ENCODE measurements at places on chromosomes 12 and 14. TPM values are rescaled to one million over a fixed set of nuclear protein-coding genes. Genes with fewer than 3 reads are reported as not detected.

DNA sequence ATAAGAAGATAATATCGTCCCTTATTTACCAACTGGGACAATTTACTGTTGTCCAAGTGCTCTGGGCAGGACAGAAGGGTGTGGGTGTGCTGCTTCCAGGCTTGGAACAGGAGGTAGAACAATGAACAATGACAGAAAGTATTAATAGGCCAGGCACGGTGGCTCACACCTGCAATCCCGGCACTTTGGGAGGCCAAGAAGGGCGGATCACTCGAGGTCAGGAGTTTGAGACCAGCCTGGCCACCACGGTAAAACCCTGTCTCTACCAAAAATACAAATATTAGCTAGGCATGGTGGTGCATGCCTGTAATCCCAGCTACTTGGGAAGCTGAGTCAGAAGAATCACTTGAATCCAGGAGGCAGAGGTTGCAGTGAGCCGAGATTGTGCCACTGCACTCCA, 2.5 kb downstream of the IFI27 start:
- DNase-seq, result no peak

- DNase-seq, result no peak
Measured at GRCh38 chr12:47867495-47867941, 37.3 kb downstream of the VDR start.

DNA sequence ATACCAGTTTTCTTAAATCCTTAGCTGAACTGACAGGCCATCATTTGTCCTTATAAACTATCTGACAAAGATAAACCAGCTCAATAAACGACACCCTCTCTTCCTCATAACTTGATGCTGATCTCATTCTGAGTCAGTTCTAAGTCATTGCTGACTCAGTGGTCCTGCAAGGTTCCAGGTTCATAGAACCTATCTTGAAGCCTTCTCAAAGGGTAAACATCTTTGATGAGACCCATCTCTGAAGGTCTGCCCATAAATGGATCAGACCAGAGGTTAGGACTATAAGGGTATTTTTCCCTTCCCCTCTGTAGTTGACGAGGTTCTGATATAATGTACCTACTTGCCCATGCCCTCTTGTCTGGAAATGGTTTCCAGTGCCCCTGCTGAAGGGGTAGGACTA, 11.9 kb downstream of the NAA25 start:
- DNase-seq, result no peak

GRCh38 chr12:131092901-131093603, 139.3 kb downstream of the ADGRD1 start:
- peak; percentile 30 for DNase-seq

DNA sequence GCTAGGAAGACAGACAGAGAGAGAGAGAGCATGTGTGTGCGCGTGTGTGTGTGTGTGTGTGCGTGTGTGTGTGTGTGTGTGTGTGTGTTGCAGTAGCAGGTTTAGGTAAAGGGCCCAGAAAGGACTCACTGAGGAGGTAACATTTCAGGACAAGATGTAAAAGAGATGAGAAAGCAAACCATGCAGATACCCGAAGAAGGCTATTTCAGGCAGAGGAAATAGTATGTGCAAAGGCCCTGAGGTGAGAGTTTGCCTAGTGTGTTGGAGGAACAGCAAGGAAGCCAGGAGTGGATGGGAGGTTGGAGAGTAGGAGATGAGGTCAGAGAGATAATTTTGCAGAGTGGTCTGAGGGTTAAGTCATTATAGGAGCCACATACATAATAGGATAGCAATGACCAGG, 754.3 kb upstream of the TBX3 start:
- no peak for DNase-seq

GRCh38 chr12:132327336-132328171, 1.8 kb downstream of the GALNT9 start:
- DNase-seq, result peak; percentile 62

- peak; percentile 69 for DNase-seq
Measured at GRCh38 chr14:102795060-102795925, 18.0 kb downstream of the TRAF3 start.

GRCh38 chr14:99976681-99977080, 88.5 kb upstream of the EVL start:
- DNase-seq, result no peak

DNA sequence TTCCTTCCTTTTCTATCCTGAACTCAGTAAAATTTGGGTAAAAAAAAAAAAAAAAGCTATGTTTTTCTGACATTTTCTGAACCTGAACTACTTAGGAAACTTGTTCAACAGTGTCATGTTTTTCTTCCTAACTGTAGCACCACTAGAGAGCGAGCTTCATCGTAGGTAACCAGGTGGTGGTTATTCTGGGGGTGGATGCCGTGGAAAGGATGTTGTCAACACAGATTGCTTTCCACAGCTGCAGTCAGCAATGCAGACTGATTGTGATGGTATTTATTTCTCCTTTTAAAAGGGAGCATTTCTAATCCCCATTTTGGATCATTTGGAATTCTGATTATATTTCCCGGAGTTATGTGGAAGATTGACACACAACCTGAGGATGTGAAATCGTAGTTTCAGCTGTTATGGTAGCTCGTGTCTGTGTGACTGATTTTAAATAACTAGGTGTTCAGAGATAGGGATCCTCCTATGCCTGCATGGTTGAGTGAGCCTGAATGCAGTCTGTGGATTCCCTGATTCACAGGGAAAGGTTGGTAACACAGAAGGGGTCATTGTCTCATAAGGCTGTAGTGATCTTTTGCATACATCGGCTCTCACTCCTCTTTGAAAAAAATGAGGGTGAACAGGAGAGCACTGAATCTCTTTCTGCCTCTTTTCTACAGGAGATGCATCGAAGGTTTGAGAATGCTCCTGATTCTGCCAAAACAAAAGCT, 113.2 kb downstream of the ERC1 start:
- no peak for DNase-seq

DNA sequence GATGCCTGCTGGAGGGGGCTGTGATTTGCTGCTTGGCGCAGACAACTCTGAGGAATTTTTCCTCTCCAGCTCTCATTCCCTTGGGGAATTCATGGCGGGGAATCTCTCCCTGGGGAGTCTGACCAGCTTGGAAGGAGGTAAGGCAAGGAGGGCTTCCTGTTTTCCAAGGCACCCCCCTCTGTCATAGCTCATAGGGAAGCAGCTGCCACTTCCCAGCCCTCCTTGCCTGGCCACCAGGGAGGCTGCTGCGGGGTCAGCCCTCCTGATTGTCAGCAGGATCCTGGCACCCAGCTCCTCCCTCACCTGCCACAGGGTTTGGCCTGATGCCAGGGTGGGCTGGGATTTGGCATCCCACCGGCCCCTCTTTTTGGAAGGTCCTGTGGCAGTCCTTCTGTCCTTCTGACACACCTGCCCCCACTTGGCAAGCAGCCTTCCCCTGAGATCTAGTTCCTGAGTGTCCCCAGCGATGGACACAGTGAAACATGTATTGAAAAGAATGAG, 74.9 kb downstream of the TSPAN9 start:
- DNase-seq, result no peak

DNA sequence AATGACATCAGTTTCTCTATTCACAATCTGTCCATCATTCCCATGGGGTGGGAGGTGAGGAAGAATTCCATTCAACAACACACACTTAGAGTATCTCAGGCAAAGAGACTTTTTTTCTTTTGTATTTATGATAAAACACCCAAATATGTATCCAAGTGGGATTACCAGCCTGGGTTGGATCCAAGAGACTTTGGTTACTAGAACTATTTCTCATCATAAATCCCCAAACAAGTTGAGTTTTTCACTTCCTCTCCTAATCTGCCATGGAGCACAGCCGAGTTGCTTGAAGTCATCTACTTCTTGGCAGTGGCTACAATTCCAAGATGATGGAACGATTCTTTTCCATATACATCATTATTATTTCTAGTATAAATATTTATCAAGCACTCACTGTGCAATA, 209.2 kb upstream of the HMGA2 start:
- DNase-seq, result peak; percentile 58

DNA sequence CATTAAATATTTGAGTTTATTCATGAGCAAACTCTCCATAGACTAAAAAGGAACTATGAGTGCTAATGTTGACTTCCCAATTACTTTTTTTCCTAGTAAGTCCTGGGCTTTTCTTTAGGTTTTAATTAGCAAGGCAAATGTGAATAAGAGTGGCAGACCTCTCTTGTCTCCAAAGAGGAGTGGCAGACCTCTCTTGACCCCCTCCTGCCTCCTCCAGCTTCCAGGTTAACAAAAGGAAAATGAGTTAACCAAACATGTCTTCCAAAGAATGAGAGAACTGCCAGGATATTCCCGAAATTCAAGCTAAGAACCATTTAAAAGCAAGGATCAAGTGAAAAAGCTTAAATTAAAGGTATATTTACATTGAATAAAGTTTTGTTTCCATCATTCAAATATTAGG, 253.2 kb downstream of the MDGA2 start:
- DNase-seq, result no peak

DNA sequence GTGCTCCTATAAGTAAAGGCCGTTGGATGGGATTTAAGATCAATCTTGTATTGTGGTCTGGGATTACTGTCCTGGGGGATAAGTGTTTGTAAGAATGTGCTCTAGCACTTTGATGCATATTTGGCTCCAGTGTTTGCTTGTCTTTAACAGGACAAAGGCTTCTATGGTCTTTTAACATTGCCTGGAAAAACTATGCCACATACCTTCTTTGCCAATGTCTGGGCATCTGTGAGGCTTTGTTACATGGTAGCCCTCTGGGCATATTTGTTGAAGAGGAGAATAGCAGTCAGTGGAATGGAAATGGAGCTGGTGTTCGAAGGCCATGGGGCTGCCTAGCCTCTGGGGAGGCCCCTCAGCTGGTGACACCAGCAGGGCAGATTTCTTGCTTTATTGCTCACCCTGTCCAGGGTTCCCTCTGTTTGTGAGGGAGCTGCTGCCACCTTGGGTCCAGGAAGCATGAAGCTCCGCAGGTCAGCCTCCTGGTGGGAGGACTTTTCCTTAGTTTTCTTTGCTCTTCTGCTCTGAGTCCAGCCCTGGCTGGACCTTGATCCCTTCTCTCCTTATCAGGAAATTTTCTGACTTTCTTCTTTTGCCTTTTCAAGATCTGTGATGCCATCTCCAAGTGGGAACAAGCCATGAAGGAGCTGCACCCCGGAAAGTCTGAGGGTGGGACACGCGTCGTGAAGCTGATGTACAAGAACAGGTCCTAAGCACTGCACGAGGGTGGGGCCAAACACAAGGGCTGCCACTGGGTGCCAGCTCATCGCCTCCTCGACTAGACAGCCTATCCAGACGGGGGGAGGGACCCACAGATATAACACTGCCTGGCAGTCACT, 19.5 kb downstream of the PIGH start:
- no peak for DNase-seq

- no peak for DNase-seq
Measured at GRCh38 chr14:75217508-75218206, 41.2 kb upstream of the TMED10 start.

GRCh38 chr12:88958153-88958552, 377.9 kb upstream of the KITLG start:
- no peak for DNase-seq

DNA sequence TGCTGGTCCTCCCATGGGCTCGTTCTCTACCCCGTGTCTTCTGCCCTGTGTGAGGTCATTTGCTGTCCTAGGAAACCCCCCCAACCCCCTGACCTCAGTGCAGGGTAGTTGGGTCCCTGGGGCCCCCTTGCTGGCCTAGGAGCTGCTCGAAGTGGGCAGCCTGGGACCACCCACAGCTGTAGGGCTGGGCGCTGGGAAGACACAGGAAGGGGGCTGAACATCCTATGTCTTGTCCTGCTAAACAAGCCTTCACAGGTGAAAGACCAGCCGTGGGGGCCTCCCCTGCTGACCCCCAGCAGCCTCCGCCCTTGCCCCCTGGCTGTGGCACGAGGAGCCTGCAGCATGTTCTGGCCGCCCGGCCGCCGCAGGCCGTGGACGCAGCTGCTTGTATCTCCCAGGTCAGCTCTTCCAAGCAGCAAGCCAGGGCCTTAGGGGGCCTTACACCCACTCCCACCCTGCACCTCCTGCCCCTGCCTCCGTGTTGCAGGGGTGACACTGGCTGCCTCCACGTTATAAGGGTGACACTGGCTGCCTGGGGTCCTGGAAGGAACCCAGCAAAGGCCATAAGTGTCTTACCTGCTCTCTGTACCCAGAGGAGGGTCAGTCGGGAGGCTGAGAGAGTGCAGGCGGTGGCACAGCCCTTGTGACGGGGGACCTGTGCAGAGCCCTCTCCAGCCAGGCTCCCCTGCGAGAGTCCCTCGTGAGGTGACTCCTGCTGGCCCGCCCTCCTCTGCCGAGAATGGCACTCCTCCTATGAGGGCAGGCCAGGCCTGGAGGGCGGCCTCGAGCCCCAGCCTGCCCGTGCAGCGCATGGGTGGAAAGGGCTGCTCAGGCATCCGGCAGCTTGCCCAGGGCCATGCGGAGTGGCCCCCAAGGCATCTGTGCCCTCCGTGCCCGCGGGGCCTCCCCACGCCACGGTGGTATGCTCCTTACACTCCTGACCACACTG, 11.5 kb upstream of the TEX22 start:
- no peak for DNase-seq

DNA sequence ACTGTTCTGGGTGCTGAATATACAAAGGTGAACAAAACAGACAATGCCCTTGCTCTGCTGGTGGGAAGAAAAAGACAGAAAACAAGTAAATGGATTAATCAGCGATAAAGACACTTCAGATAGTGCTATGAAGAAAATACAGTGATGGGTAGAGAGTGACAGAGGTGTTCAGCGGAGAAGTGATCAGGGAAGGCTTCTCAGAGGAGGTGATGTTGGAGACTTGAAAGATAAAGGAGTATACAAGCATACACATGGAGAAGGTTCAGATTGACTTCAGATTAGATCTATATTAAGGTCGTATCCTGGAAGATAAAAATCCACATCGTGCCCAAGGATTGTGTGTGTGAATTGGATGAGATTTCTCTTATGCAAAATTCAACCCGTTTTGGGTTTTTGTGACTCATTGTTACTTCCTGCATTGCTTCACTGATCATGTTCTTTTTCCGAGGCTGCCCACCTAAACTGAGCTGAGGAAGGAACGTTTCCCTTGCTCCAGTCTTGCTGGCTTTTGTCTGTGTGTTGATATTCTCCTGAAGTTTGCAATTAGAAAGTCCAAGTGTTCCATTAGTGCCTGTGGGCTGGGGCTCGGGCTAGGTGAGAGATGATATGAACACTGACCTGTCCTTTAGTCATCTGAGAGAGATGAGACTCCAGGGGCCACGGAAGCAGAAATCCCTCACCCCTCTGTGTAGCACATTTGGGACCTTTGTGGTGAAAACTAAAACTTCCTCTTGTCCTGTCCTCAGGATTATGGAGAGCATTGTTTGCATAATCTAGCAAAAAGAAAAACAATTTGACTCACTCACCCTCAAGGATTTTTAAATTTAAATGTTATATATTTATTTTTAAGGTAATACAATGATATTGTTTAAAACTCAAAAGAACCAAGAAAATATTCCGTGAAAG, 27.6 kb downstream of the PLXNC1 start:
- DNase-seq, result no peak

DNA sequence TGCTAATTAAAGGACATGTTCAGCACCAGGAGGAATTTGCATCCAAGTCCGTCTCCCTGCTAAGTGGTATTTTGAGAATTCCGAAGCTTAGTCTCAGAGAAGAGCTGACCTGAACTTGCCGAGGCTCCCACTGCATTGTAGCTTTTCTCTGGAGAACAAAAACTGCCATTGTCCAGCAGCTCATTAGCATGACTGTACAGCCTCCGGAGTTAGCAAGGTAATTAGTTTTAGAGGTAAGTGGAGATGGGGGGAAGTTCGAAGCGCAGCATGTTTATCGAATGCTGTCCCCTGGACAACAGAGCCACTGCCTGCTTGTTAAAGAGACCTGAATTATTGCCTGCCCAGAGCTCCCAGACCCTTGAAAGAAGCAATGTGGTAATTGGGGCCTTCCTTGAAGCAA, 160.3 kb upstream of the PELI2 start:
- DNase-seq, result no peak

The RGS6 gene
- polyA plus RNA-seq, result 2.8 TPM

The GOLGA3 gene
- polyA plus RNA-seq, result 42.5 TPM

The NINJ2 gene
- 2.2 TPM for polyA plus RNA-seq

The MYBPC1 gene
- polyA plus RNA-seq, result 0.20 TPM

The SMCO3 gene
- polyA plus RNA-seq, result 0.68 TPM

The PLBD2 gene
- 20.8 TPM for polyA plus RNA-seq

The CLEC1B gene
- polyA plus RNA-seq, result 2.3 TPM

Data from left lung (tissue), 14 donors.